Left colon (tissue), 2 donors: ENCODE measurements at places on chromosomes 1 and 21.
A peak's percentile ranks its signal among the peaks of the same experiment; 100 is the strongest.

- no peak for DNase-seq
Observed at GRCh38 chr1:218499011-218499691, 154.0 kb downstream of the TGFB2 start.

- no peak for DNase-seq
Observed at GRCh38 chr1:211503542-211503941, 11.6 kb upstream of the RD3 start.

DNA sequence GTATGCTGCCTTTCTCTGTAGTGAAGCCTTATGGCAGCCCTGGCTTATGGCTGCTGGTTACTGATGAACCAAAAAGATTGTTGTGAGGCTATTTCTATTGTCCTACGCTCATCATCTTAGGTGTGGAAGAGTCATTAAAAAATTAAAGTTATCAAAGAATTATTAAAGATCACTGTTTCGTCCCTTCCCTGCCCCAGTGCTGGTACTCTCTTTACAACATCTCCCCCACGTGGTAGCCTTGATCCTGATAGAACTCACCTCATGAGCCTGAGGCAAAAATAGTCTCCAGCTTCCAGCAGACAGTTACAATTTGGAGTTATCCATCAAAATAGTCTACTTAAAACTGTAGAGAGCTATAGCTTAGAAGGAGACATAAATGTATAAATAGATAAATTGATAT lies 201.5 kb downstream of the S1PR1 start:
- DNase-seq = no peak

DNA sequence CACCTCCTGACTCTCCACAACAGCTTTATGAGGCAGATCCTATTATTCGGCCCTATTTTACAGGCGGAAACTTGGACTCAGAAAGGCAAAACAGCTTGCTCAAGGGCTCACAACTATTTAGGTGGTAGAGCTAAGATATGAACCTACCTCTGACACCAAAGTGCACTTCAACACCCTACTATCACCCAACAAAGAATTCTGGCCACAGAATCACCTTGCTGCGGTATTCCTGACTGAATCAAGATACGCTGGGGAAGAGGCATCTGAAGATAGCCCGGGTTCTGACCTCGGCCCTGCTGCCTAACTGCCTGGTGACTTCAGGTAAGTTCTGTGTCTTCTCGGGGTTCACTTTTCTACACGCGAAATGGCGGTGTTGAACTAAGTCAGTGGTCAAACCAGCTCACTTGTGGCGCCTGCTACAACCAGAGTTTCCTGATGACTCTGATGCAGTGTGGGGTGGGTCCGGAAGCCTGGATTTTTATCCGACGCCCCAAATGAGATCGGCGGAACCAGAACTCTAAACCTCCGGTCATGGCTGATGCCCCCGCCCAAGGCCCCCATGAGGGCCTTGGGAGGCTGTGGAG lies 608 bp downstream of the PEF1 start:
- DNase-seq = no peak

DNA sequence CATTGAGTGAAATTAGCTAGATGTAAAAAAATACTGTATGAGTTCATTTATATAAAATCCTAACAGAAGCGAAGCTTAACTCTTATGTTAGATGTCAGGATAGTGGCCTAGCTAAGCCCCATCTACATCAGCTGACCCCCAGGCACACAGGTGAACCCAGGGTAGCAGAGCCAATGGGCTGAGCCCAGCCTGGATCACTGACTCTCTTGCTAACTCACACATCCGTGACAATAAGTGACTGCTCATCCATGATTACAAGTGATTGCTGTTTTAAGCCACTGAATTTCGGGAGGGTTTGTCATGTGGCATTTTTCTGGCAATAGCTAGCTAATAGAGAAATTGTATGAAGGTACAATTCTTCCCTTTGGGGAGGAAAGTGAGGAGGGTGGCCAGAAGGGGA lies 55.2 kb upstream of the COG2 start:
- DNase-seq = no peak

DNA sequence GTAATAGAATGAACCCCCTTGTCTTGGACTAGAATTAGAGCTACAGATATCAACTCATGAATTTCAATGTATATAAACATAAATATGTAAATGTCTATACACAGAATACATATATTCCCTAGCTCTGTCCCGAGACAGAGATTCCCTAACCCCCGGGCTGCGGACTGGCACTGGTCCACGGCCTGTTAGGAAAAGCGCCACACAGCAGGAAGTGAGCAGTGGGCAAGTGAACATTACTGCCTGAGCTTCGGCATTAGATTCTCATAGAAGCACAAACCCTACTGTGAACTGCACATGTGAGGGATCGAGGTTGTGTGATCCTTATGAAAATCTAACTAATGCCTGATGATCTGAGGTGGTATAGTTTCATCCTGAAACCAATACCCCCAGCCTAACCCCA lies 51.2 kb downstream of the PIK3R3 start:
- DNase-seq = no peak

GRCh38 chr1:205458777-205459566 lies 3.1 kb upstream of the BLACAT1 start:
- no peak for DNase-seq

DNA sequence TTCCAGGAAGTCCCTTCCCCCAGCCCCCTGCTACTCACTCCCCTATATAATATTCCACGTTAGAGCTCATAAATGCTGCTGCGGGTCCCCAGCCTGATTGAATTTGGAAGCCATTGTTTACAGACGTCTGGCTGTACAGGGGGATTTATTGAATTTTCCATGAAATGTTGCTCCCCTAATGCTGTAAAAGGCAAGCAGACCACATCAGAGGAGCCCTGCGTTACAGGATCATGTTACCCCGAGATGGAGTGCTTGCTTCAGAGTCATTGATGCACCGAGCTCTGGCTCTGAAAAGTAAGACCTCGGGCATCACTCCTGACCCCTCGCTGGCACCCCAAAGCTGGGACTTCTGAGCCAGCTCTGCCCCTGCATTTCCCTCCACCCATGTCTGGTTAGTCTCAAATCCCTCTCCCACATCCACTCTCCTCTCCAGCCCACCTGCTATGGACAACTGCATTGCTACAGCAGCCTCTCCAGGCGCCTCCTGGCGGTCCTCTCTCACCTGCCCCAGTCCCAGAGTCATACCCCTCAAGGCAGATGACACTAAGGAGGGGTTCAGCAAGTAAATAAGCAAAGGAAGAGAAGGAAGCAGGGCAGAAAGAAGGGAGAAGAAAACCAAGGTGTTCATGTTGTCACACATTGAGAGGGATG lies 127.8 kb downstream of the TMEM53 start:
- no peak for DNase-seq

- no peak for DNase-seq
Observed at GRCh38 chr1:69406244-69406643, 161.5 kb upstream of the LRRC7 start.

- DNase-seq = no peak
Observed at GRCh38 chr1:211132721-211133392, 1.1 kb downstream of the KCNH1 start.

GRCh38 chr1:9250411-9251381 lies 16.1 kb downstream of the H6PD start:
- DNase-seq = no peak

- DNase-seq = no peak
Observed at GRCh38 chr21:37784591-37785318, 131.5 kb downstream of the KCNJ6 start.

- DNase-seq = no peak
Observed at GRCh38 chr1:20729990-20730689, 2.4 kb downstream of the SH2D5 start.

GRCh38 chr21:38145104-38145503 lies 111.7 kb upstream of the KCNJ15 start:
- no peak for DNase-seq

DNA sequence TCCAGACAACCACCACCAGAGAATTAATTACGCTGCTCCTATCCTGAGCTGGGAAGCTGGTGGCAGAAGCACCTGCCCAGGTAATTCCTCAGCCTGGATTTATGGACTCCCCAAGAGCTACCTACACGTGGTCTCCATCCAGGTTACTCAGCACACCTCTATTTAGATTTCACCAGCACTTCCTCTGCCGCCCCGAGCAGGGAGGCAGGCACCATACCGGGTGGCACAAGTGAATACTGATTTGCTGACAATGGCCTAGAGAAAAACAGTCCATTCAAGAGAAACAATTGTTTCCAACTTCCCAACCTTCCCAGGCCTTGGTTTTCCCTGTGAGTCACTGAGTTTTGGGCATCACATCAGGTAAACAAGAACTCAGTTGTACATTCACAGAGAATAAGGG lies 134.3 kb downstream of the MATN1 start:
- no peak for DNase-seq

- no peak for DNase-seq
Observed at GRCh38 chr21:45972353-45972715, 9.2 kb upstream of the COL6A1 start.

DNA sequence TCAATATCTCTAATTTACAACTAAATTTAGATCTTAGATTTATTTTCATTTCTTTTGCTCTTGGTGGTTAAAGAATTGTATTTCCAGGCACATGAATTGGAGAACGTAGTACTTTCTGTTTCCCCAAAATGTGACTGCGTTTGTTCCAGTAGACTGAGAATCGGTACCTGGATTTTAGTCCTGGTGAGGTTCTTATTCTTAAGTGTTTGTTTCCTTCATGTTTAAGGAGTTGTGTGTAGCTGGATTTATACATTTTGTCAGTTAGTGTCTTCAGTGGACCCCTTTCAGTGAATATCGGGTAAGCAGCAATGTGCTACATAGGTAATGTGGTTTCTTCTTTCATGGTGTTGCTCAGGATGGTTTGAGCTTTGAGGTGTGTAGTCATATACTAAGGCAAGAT lies 6.8 kb downstream of the MIER1 start:
- DNase-seq = no peak

- DNase-seq = peak; percentile 71
Observed at GRCh38 chr1:109193653-109194590, 19.8 kb upstream of the SARS1 start.

DNA sequence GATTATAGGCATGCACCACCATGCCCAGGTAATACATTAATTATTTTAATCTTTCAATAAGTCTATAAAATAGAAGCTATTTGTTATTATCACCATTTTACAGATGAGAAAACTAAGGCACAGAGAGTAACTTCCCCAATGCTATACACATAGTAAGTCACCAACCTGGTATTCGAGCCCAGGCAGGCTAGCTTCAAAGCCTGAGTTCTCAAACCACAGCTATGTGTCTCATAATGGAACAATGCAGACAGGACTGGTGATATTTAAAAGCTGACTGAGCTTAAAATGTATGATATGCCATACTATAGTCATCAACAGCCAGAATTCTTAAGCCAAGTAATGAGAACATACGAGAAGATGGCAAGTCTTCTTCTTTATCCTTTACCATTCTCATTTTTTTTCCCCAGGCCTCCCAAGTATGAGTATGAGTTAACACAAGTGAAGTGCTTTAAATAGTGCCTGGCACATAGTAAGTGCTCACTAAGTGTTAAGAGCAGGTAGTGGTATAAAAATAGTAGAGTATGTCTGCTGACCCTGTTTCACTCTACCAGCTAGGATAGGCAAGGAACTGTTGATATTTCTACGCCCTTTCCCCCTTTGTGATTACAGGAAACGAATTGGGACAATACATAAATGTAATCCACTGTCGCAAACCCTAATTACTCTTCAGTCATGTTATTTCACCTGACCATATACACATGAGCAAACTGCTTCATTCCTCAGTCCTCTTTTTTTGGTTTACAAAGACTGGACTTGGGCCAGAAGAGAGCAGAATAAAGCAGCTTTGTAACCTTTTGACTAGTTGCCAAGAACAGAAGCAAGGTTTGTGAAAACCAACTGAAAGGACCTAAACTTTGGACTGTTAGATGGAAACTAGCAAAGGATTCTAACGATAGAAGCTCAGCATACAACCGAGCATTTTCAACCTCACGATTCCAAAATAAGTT lies 9.5 kb downstream of the EYA3 start:
- DNase-seq = no peak

GRCh38 chr1:86757272-86757984 lies 53.1 kb downstream of the SH3GLB1 start:
- DNase-seq = no peak

DNA sequence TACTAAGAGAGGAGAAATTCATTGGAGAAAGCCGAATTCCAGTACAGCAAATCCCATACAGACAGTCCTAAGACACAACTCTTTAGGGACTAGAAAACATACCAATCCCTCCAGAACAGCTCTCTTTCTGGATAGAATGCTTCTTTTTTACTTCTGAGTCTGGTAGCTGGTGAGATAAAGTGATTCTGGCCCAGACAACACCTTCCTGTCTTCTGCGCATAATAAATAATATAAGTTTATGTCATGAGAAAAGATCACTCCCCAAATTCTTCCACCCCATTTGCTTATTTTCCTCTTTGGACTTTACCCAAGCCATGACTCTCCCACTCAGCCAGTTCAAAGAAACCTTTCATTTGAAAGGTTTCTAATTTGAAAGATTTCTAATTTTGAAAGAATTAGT lies 98.4 kb downstream of the EDEM3 start:
- no peak for DNase-seq

- peak; percentile 57 for DNase-seq
Observed at GRCh38 chr1:9426291-9426711, 113.0 kb upstream of the SLC25A33 start.

DNA sequence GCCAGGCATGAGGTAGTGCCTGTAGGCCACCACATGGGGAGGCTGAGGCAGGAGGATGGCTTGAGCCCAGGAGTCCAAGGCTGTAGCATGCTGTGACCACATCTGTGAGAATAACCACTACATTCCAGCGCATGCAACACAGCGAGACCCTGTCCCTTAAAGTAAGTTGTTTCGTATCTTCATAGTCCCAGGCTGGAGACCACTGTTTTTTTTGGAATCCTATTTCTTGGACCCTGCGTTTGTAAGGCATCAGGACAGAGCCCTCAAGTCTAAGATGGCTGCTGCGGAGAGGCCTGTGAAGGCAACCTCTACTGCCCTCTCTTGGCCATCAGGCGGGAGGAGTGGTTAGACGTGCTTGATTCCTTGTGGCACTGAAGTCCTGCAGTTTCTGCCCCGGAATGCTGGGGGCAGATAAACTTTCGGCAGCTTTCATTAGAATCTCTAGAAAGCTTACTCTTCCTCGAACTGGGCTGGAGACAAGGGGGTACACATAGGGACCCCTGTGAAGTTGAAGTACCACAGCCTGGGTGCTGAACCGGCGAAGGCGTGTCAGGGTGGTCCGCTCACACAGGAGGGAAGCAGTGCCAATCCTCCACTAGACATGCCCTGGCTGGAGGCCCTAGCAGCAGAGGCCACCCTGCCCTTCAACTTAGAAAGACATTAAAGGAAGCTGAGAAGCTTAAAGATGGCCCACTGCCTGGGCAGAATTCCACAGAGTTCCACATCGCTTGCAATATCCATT lies 36.6 kb downstream of the RABIF start:
- DNase-seq = no peak

DNA sequence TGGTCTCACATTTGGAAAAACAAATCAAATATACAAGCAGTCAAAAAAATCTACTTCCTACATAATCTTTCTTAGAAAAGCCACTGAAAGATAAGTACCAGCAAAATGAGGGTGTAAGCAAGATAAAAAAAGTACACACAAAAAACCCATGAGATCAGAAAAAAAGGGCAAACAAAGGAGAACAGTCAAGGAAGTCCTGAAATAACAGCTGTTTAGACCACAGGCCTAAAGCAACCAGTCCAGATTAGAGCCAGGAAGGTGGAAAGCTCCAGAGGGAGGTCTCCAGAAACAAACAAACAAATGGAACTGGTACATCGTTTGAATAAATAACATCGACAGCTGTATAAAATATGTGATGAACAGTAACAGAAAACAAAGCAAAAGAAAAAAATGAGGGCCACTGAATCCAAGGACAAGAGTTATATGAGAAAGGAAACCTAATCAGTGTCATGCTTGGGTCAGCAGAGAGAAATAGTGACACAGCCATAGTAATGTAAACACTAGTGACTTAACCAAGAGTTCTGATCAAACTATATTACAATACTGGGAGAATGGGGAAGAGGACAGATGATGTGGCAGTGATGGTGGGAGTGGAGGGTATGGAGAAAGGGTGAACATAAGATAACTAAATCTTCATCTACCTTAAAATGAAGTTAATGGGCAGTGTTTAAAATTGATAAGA lies 67.5 kb downstream of the NVL start:
- no peak for DNase-seq
